NCI-H1417 (cell line): ENCODE measurements at places on chromosomes 13 and 19.
A peak's percentile ranks its signal among the peaks of the same experiment; 100 is the strongest.

GRCh38 chr13:59437544-59438301 is 726.0 kb downstream of the DIAPH3 start:
- peak; percentile 58 for DNase-seq

GRCh38 chr13:39402221-39402970 is 200.6 kb downstream of the LHFPL6 start:
- no peak for DNase-seq

DNA sequence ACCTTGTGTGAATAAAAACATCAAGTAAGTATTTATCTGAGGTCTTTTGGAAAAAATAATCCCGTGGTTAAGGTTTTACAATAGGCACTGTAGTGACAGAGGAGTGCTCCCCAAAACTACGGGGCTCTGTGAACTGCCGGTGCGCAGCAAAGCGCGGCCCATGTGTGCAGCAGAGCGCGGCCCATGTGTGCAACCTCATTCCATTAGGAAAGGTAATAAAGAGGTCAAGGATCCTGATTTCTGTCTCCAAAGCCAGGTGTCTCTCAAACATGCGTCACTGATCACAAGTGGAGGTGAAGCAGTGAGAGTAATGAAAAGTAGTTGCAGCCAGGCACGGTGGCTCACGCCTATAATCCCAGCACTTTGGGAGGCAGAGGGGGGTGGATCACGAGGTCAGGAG is 58.7 kb downstream of the MRPL57 start:
- peak; percentile 21 for DNase-seq

DNA sequence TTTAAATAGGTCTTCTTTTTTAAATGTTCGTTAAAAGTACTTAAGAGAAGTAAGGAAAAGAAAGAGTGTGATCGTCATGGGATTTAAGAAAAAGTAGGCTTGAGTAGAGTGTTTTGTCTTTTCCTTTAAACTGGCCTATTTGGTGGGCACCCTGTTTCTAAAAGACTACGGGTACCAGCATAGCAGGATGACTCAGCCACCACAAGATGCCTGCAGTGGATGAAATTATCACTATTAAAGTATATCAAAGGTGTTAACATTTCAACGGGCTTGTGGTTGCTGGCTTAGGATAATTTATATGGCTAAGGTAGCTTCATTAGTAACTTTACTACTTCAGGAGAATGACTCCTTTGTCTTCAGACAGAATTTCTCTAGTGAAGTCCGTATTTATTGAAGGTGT is 112.6 kb downstream of the STARD13 start:
- DNase-seq = no peak

DNA sequence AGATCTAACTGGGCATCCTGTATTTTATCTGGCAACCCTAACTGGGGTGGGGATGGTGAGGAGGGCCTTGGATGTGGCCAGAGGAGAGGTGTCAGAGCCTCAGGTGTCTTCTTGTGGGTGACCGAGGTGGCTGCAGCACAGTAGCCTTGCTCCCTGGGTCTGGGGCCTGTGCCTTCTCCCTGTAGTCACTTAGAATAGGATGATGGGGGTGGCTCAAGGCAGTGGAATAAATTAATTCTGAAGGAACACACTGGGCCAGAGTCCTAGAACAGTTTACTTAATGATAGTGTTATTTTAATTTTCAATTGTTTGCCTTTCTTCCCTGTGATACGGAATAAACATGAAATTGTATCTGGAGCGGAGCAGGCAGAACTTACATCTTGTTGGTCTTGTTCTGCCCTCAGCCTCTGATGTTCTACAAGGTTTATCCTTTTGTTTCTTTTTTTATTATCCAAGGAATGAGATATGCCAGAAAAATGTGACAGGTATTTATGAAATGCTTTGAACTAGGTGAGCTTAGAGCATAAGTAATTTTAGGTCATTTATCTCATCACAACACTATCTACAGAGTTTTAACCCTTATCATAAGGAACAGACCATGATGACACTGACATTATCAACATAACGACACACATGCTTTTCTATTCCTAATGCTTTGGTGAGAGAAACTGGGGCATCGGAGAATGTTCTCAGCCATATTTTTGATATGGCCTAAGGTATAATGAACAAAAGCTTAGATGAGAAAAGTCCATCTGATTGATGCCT is 51.4 kb downstream of the LRCH1 start:
- DNase-seq = no peak

DNA sequence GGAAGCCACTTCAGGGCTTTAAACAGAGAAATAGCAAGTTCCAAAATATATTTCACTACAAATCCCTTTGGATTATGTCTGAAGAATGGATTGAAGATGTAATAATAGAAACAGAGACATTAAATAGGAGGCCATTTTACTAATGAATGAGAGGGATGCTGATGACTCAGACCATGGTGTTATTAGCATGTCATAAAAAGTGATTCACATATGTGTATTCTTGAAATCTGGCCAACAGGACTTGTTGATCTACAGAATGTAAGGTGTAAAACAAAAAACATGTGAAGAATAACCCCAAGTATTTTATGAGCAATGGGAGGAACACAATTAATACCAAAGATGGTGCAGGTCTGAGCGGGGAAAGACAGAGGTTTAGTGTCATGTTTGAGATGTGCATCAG is 873.7 kb downstream of the SLITRK5 start:
- DNase-seq = no peak

GRCh38 chr13:73194310-73194709 is 135.5 kb downstream of the KLF5 start:
- no peak for DNase-seq

DNA sequence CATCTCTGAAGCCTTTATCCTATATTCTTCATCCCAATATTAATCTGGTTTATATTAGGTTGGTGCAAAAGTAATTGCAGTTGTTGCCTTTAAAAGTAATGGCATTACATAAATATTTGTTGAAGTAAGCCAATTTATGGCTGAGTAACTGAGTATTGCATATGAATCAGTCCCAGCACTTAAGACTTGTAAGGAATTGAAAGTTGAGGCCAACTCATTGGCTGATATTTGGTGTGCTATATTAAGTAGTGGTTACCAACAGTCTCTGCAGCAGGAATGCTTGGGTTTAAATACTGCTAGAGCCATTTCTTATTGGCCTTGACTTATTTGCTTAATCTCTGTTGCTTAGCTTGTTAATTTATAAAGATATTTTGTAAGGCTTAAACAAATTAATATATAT is 460.7 kb downstream of the GPC6 start:
- DNase-seq = no peak

GRCh38 chr13:105272660-105273631 is 1262.5 kb downstream of the EFNB2 start:
- no peak for DNase-seq

DNA sequence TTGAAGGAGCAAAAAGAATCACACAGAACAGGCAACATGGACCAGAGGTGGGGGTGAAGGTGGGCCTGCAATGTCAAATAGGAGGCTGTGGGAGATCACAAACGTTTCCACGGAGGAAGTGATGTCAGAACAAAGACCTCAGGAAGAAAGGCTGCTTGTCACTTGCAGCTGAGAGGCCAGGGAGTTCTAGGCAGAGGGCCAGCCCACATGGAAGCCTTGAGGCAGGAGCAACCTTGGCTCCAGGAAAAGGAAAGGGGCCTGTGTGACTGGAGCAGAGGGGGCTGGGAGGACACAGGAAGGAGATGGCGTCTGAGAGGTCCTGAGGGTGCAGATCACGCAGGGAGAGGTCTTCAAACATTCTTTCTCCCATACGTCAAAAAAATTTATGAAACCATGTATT is 16.3 kb downstream of the ZNF160 start:
- DNase-seq = no peak

GRCh38 chr13:32191452-32191998 is 123.6 kb downstream of the ZAR1L start:
- no peak for DNase-seq

DNA sequence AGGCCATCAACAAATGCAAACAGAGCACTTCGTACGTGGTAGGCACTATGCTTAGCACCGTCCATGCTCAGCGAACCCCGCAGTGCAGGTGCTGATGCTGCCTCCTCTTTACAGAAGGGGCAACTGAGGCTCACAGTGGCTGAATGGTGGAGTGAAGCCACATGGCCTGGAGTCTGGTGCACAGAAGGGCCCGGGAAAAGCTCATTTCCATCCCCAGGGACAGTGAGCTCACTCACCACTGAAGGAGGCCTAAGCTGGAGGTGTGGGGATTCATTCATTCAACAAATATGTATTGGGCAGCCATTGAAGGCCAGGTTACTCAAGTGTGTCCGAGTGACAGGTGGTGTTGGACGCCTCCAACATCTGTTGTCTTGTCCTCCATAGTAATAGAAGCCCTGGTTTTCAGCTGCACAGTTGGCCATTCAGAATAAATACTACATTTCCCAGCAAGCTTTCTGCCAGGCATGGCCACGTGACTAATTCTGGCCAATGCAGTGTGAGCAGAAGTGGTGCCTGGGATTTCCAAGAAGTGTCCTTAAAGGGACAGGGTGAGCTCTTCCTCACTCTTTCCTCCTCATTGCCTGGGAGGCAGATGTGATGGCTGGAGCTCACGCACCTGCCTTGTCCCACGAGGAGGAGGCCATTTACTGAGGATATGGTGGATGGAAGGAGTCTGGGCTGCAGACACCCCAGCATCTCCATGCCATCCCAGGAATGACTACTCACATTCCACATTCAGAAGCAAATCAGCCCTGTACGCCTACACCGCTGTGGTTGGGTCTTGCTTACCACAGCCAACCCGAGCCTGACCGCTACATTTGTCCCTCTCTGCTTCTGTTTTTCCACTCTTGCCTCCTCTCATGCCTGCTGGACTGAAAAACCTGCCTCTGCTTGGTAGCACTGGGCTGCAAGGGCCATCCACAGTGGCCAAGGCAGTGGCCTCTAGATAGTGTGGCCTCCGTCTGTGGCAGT is 2.3 kb upstream of the ZNRF4 start:
- DNase-seq = no peak

GRCh38 chr13:38897521-38897920 is 93.1 kb downstream of the STOML3 start:
- no peak for DNase-seq

GRCh38 chr19:10259162-10259905 is 7.3 kb downstream of the MRPL4 start:
- DNase-seq = peak; percentile 52

GRCh38 chr13:93948162-93948922 is 531.1 kb downstream of the DCT start:
- peak; percentile 78 for DNase-seq

DNA sequence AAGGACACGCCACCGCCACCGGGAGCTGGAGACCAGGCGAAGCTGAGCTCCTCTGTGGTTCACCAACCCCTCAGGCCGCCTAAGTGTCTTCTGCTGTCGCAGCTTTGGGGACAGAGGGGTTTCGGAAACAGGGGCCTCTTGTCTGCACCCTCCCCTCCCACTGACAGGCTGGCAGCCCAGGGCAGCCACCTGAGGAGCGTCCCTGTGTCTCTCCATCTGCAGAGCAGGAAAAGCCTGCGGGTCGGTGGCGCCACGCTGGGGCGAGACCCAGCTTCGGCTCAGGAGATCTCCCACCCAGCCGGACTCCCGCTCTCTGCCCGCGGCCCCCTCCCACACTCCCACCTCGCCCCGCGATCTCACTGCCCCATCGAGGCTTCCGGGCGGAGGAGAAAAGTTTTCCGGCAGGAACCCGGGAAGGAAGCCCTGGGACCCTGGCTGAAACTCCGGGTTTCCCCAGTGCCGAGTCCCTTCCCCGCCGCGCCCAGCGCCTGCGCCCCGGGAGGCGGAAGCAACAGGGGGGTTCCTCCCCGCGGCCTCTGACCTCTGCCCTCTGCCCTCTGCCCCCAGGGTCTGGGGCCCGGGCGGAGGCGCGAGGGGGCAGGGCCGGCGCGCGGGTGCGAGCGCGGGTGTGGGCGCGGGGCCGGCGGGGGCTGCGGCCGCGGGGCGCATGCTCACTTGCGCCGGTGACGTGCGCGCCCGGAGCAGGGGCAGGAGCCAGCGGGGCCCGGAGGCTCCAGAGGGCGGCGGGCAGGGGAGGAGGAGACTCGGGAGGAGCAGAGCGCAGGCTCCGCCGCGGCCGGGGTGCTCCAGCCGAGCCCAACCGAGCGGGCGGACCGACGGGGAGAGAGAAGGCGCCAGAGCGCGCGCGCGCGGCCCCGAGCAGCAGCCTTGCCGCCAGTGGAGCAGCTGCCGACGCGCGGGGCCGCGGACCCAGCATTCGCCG is at the start of gene ATP11A:
Gene ATP11A, plus strand, starts transcription at position 736 of the 943 bp plus-strand sequence. CDS start 379 bp downstream, outside the sequence.
- peak; percentile 97 for DNase-seq

GRCh38 chr19:12042893-12043292 is 7.4 kb upstream of the ZNF433 start:
- DNase-seq = no peak

- DNase-seq = no peak
Observed at GRCh38 chr13:109483284-109483683, 303.1 kb downstream of the IRS2 start.

DNA sequence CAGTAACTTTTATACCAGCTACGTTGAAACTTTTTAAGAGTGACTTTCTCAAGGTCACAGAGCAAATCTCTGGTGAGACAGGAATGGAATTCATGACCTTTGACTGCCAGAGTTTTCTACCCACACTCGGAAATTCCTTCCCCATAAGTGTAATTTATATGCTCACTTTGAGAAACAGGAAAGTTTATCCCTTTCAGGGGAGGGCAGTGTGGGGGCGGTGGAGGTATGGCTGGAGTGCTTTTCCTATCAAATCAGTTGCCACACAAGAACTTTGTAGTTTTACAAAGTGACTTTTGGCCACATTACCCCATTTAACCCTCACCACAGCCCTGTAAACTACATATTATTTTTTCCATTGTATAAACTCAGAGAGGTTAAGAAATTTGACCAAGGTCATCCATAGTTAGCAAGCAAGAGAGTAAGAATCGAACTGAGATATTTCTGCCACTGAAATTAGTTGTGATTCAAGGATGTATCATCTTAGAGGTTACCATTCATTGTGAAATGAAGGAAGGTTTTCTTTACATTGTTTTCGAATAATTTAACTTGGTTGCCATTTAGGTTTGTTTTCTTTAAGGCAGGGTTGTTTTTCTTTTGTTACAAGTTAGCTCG is 5.9 kb downstream of the KLF12 start:
- DNase-seq = no peak

DNA sequence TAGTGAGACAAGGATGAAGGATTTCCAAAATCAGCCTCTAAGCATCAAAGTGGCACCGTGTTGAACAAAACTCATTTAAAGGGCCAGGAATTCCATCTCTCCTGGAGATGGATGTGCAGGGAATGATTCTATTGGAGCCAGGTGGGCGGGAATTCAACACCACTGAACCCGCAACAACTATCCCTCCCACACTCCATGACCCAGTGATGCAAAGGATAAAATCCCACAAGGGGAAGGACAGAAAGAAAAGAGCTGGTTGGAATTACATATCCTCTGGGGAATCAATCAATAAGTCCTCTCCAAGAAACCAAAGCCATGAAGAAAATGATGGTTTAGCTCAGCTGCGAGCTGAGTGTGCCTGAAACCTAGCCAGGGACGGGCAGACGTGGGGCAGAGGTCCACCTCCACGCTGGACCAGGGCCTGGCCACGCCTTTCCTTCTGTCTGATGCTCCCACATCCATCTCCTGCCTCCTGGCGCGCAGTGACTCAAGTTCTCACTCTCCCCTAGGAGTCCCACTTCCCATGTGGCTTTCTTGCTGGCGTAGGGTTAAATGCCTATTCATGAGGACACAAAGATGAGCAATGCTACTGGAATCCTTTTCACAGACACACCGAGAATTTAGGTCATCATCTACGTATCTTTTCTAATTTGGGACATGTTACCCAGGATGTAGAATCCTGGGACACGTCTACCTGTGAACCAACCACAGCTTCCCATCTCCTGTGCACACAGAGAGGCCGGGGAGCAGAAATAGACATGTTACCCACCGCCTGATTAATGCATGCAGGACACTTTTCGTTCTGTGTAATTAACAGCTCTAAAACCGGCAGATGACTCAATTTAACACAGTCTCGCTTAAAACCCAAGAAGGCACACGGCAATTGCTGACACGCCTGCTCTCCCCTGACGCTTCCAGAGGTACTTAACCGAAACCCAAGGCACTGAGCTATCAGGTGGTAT is 48.6 kb downstream of the PEPD start:
- DNase-seq = no peak

- no peak for DNase-seq
Observed at GRCh38 chr19:15010501-15011300, 31.0 kb upstream of the SLC1A6 start.
